ENCODE measurements at places on chromosomes 2 and 18. TPM values are rescaled to one million over a fixed set of nuclear protein-coding genes. Genes with fewer than 3 reads are reported as not detected.

The C2orf80 gene
- not detected for total RNA-seq

- DNase-seq, result no peak
These were observed 1.7 kb upstream of the ESCO1 start for GRCh38 chr18:21602299-21602587.

The FZD7 gene
- total RNA-seq, result 1.1 TPM

DNA sequence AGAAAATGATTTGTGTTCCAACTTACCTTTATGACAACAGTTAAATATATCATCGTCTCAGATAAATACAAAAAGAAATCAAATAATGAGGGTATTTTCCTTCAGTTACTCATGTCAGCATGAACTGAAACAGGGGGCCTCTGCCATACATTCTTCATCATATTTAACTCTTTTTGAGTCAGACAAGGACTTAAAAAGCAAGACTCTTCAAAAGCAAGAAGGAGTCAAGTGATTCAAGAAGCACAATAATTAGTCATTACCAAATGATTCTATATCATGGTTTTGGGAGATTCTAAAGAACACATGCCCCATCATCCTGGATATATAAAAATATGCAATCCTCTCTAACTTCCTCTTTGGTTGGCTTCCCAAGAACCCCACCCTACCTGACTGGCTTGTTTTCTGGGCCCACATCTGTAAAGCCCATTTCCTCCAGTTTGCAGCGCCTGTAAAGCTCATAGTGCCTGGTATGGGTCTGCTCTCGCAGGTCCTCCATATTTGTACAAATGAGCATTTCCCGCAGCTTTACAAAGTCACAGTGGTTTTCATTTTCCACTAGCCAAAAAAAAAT, 49.7 kb downstream of the SEPTIN10 start:
- DNase-seq, result no peak

DNA sequence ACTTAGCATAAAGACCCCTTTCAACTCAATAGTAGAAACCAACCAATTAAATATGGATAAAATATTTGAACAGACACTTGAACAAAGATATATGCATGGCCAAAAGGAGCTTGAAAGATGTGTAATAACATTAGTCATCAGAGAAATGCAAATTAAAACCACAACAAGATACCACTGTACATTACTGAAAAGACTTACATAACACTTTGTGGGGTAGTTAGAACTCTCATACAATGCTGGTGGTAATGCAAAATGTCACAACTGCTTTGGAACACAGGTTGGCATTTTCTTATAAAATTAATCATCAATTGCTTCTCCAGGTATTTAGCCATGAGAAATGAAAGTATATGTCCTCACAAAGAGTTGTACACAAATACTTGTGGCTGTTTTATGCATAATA, 60.7 kb downstream of the TTC27 start:
- DNase-seq, result no peak

The CMPK2 gene
- 2.8 TPM for total RNA-seq

GRCh38 chr2:62831729-62832128, 126.2 kb downstream of the EHBP1 start:
- DNase-seq, result no peak

The SPC25 gene
- total RNA-seq, result 18.5 TPM

DNA sequence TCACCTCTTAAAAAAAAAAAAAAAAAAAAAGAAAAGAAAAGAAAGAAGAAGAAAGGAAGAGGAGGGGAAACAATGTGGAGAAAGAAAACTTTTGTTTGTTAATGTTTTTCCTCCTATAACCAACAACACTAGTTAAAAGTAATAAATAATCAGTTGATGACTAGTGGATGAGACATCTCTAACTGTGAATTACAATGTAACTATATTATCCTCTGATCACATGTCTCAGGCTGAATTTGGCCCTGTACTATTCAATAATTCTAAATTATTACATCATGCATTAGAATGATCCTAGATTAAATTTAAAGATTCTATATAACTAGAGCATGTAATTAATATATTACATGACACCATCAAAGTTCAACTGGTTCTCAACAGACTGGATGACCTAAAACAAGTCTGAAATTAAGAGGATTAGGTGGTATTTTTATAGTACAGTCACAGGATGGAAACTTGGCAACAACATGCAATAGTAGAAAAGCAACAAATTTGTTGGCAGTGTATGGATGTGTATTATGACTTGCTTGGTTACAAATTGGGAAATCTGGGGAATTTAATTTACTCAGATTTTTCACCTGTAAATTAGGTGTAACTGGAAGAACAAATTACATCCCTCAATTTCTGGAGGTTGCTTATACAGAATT, 269.3 kb upstream of the SETBP1 start:
- no peak for DNase-seq

- DNase-seq, result no peak
These were observed 1.1 kb upstream of the NEDD4L start for GRCh38 chr18:58042826-58043490.

DNA sequence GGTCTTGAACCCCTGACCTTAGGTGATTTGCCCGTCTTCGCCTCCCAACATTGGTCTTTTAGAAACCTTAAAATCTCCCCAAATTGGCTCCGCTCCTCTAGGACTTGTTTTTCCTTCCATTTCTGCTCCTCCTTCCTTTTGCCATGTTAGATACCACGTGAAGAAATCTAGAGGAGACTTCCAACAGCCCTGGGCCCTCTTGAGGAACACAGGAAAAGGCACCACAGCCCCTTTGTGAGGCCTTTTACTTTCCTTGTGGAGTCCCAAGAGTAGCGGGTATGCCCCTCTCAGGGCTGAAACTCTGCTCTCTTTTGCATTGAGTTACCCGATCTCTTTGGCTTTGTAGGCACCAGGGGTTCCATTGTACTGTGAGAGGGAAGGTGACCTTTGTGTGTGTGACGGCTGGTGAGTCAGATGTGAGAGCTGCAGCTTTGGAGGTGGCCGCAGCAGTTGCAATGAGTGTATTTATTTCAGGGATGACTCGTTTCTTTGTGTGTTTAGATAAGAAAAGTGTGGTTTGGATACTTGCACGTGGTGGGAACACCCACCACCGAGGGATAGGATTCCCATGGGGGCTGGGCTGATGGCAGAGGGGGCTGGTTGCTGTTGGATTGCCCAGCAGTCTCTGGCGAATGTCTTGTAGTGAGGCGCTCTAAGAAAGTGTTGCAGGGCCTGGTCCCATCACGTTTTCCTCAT, 218.4 kb upstream of the HS6ST1 start:
- DNase-seq, result no peak

DNA sequence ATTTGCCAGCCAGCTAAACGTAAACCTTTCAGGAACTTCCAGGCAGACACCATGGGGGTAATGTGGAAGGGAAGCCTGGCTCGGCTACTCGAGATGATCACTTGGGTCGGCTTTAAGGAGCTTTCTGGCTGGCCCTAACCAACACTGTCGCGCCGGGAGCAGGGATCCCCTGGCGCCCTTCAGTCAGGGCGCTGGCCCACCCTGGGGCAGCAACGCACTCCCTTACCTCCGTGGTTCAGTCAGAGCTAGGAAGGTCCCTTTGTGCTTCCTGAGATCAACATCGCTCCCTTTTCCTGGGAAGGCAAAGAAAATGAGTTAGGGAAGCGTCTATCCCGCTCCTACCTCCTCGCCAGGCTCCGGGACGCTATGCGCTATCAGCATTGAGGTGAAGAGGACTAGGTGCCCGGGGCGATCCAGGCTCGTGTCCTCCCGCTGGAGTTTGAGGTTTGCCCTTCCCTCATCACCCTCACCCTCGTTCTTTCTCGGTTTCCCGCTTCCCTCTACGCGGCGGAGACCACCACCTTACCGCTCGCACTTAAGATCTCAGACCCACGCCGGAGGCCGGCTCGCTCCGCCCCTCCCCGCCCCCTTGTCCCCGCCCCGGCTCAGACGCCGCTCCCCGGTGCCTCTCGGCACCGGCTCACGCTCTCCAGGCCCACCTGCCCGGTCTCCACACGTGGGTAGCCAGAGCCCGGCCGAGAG, 449 bp upstream of the ATRAID start:
- DNase-seq, result no peak

DNA sequence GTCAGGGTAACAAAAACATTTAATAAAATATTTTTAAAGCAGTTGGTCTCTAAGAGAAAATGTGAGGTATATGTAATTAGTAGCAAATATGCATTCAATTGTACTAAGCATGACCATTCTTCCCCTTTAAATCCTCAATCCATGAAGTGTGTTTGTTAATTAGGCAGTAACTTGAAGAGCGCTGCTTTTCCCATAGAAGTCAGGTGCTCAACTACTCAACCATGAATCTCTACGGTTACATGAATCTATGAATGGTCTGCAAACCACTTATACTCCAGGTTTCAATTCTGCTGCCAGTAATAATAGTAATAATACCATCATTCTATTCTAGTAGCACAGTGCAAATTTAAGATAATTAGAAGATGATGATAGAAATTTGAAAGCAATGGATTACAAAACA, 55.8 kb downstream of the SLC8A1 start:
- no peak for DNase-seq

GRCh38 chr18:62524440-62525200, 1.8 kb downstream of the ZCCHC2 start:
- DNase-seq, result peak; percentile 63

Measured in activated T-helper 2 cell treated with anti-CD3 and anti-CD28 coated beads, Interferon-gamma antibody, Interleukin-2, Interleukin-4, amounts not matched to agents 10 μg/mL and 5 μg/mL and 100 μg/mL, durations not matched to agents 14 hours and 24 hours and 36 hours (primary cell).